Foreskin fibroblast (primary cell): ENCODE measurements at places on chromosomes 11 and 22.

- no peak for DNase-seq
Observed at GRCh38 chr11:29448246-29448877, 568.5 kb downstream of the KCNA4 start.

DNA sequence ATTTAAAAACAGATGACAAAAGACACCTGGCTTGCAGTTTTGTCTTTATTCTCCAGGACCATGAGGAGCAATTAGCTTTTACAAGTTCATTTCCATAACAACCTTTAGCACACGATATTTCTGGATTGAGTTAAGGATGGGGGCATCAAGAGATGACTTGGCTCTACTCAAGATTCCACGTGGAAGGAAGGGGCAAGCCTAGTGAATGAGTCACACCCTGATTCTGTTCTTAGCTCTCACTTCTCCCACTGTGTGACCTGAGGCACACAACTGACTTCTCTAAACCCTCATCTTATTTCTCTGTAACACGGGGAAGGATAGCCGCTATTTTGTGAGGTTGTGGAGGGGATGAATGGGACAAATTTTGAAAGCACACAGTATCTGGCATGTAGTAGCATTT lies 185.5 kb downstream of the KIRREL3 start:
- DNase-seq = peak; percentile 58

DNA sequence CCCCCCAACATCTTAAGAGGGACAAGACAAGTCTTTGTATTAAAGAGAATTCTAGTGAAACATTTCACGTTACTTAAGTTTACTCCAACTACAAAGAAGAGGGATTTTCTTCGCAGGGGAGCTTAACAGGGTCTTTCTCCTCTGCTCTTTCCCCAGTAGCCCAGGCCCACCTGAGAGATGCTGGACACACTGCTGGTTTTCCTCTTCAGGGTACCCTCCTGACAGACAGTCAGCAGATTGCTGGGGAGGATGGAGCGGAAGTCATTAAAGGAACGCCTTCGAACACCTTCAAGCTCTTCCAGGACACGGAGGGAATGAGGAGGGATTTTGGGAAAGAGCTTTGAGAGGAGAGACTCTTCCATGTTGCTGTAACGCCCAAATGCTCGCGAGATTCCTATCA lies 39.1 kb downstream of the PI4KA start:
- DNase-seq = no peak

- no peak for DNase-seq
Observed at GRCh38 chr11:60772666-60773065, 12.5 kb upstream of the MS4A10 start.

DNA sequence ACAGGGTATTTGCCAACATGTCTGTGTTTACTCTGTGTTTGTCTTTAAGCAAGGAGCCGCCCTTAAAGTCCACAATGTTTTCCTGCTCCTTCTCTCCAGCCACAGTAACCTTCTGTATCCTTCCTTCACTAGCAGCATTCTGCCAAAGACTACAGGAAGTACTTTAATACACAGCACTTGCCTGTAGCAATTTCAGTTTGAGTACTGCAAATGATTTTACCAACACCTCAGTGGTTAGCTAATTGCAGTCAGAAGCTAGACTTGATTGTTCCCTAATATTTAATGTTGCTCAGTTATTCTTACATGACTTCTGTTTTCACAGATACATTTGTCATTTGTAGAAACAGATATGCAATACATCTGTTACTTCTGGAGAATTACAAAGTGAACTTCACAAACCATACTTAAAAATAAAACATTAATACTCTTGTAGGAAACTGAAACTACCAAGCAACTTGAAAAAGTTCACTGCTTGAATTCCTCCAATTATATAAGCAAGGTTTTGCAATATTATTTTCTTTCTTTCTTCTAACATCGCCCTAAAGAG lies 69.1 kb downstream of the FCHSD2 start:
- DNase-seq = no peak

GRCh38 chr11:117900720-117901440 lies 24.4 kb upstream of the FXYD6 start:
- no peak for DNase-seq

GRCh38 chr11:359181-359714 lies 10.1 kb upstream of the B4GALNT4 start:
- peak; percentile 28 for DNase-seq

- no peak for DNase-seq
Observed at GRCh38 chr22:19052941-19053541, 69.2 kb downstream of the DGCR2 start.

DNA sequence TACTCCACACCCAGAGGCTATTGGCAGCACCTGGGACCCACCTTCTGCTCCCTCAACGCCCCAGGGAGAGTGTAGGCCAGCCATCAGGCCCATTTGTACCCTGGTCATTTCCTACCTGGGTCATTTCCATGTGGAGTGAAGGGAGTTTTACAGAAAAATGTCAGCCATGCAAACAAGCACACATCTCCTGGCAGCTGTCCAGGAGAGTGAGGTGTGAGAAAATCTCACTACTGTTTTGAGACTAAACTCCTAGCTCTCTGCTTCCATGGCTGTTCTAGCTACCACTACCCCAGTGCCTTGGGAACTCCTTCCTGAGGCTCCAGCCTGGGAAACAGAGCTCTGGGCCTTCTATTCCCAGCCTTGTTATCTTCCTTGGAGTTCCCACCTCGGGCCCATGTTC lies 2.8 kb upstream of the TMPRSS13 start:
- no peak for DNase-seq
